ENCODE measurements at places on chromosomes 2 and 18.

GRCh38 chr2:71778514-71778913, 325.2 kb downstream of the DYSF start:
- no peak for DNase-seq

GRCh38 chr2:19355931-19356544, 2.4 kb downstream of the OSR1 start:
- no peak for DNase-seq

DNA sequence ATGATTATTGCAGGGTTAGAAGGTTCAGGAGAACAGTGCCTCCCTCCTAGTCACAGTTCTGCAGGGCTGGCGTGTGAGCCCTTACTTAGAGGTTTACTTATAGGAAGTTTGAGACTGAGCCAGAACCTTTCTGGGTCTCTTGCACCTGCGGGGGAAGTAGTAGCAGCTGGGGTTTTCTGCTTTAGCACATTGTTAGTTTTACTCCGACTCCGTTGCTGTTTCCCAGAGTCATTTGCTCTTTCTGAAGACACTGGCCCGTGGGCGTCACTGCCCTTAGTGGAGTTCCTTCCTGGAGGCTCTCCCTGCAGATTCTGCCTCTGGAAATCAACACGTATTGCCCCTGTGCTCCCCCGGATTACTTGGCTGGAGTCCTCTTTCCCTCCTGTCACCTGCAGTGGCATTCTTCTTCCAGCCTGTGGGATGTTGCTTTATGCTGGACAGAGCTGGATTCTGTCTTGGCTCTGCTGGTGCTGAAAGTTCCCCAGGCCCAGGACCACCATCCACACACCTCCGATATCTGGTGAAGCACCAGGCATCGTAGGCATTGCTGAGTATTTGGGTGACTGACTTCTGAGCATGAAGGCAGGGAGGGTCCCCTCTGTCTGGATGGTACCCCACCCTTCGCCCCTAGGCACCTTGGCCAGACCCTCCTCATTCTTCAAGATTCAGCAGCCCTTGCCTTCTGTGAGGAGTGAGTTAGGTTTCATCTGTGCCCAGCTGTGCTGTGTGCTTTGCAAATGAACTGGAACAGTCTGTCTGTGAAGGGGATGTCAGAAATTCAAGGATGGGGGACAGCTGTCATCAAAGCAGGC, 51.7 kb downstream of the AGAP1 start:
- no peak for DNase-seq

DNA sequence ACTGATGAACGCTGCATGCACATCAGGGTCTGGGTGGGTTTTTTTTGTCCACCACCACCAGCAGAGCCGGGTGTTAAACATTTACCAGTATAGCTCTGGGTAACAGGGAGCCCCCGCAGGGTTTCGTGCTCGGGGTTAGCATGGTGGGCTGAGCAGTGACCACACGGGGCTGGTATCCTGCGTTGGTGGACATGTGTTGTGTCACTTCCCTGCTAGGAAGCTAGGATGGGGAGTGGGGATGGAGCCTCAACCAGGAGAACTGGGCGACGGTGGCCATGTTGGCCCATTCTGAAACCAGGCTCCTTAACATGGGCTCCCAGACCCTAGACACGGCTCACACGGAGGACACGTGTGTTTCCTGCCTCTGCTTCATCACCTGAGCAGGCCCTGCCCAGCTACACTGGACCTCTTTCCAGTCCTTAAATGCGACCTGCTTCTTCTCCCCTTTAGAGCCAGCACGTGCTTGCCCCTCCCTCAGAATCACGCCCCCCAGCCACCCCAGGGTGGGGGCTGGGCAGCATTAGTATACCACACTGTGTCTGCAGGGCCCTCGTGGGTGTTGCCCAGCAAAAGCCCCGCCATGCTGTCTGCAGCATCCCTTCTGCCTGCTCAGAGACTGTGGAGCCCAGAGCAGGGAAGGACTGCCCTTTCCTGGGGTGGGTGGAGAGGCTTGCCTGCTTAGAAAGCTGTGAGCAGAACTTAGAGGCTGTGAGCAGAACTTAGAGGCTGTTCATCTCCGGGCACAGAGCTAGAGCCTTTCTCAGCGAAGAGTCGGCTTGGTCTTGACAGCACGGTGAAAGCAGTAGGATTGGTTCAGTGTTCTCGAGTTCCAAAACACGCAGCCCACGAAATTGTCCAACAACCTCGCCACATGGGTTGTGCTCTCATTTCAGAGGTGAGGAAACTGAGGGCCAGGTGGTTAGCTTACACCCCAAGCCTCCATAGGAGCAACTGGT, 142.1 kb downstream of the KLHL29 start:
- no peak for DNase-seq

DNA sequence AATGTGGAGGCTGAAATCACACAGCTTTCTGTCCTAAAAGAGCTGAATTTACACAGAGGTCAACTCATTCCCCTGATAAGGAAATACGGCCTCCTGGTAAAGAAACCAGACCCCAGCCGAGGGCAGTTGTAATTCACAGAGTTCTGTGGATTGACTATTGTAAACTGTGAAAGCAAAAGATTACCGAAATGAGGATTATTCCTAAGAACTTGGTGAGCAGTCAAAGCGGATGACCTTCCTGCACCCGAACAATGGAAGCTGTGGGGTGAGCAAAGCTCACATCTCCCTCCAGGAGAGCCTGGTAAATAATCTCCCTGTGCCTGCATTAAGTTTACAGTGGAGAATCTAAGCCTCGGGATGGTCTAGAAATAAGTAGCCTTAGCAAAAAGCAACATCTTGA, 138.2 kb upstream of the PXDN start:
- DNase-seq: no peak

- no peak for DNase-seq
These were observed 5.9 kb upstream of the LGALSL start for GRCh38 chr2:64448041-64448426.

- DNase-seq: no peak
These were observed 36.0 kb upstream of the NPAS2 start for GRCh38 chr2:100783987-100784386.

- DNase-seq: no peak
These were observed 11.2 kb upstream of the DAPL1 start for GRCh38 chr2:158783923-158784322.

DNA sequence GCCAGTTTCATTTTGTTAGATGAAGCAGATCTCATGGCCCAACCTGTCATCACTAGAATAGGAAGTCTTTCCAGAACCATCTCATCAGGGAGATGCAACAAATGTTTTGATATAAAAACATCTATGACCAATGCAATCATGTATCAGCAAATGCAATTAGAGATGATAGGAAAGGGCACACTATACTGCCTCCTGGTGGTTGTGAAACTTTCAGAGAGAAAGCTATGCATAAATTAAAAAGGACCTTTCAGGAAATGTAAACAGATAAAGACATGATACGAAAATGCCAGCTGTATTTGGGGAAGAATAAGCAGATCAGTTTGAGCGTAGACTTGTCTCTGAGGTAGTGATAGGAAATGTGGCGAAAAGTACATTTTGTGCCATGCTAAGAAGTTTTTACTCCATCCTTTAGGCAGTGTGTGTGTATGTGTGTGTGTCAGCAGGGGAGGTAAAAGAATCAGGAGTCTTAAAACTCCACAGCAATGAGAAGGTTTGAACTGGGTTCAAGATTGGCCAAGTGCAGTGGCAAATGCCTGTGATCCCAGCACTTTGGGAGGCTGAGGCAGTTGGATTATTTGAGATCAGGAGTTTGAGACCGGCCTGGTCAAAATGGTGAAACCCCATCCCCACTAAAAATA, 479.3 kb downstream of the CPS1 start:
- DNase-seq: no peak

DNA sequence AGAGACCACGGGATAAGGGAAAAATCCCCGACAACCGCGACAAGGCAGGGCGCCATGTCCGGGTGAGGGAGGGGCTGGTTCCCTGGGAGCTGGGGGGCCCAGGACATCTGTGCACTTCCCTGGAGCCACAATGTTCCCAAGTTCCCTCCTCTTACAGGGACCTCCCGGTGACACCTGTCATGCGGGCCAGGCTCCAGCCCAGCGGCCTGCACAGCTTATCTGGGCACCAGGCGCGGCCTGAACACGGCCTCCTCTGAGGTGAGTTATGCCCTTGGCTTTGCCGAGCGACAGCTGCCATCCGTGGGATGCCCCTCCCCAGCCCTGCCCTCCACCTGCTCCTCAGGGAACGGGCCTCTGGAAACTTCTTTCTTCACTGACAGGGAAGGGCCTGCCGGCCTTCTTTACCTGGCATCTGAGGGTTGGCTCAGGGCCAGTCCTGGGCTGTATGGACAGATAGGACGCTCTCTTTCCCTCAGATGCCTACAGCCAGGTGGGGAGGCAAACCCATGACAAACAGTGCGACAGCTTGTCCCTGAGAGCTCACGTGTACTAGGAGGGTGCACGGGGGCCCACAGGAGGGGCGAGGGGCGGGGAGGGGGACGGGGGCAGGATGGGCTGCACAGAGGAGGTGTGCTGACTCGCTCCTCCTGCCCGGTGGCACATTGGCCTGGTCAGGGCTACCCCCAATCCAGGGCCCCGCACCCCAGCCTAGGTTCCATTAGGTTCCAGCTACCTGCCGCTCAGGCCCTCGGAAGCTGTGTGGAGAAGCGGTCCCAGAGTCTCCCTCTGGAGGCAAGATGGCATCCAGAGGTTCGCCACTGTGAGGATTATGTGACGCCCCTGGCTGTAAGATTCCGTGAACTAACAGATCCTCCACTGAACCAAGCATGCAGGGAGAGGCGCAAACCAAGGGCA, 34.9 kb upstream of the HPCAL1 start:
- no peak for DNase-seq

DNA sequence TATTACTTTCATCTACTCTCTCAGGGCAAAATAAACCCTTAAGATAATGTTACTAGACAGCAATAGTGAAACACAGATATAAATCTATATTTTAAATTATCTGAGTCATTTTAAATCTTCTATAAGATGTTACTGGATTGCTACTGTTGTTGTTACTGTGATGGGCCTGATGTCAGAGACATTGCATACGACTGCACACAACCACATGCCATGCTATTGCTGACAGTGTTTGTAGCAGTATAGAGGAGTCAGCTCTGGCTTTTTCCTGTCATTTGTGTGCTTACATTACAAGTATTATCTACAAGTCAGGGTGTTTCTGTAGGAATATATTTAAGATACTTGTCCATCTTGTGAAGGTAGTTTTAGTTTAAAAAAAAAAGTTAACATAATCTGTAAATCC, 63.9 kb downstream of the CCDC148 start:
- no peak for DNase-seq

GRCh38 chr2:11090187-11090586, 65.1 kb upstream of the SLC66A3 start:
- DNase-seq: no peak

DNA sequence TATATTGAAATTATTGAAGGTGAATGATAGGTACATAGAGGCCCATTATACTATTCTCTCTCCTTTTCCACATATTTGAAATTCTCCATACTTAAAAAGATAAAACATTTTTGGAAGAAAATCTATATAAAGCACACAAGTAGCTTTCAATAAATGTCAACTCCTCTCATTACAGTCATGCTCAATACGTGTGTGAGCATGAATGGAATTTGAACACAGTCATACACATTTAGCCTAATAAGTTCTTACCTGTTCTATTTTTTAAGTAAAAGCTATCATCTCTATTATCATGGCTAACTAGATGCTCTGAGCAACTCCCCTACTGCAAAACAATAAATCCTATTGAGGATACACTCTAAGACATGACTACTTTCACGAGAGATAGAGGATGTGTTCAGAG, 41.9 kb upstream of the SPATS2L start:
- DNase-seq: no peak

- no peak for DNase-seq
These were observed 95.3 kb downstream of the MREG start for GRCh38 chr2:215917953-215918620.

- no peak for DNase-seq
These were observed 52.2 kb downstream of the TMX3 start for GRCh38 chr18:68662754-68663153.

GRCh38 chr2:69848186-69848790, 18.8 kb downstream of the GMCL1 start:
- DNase-seq: no peak

DNA sequence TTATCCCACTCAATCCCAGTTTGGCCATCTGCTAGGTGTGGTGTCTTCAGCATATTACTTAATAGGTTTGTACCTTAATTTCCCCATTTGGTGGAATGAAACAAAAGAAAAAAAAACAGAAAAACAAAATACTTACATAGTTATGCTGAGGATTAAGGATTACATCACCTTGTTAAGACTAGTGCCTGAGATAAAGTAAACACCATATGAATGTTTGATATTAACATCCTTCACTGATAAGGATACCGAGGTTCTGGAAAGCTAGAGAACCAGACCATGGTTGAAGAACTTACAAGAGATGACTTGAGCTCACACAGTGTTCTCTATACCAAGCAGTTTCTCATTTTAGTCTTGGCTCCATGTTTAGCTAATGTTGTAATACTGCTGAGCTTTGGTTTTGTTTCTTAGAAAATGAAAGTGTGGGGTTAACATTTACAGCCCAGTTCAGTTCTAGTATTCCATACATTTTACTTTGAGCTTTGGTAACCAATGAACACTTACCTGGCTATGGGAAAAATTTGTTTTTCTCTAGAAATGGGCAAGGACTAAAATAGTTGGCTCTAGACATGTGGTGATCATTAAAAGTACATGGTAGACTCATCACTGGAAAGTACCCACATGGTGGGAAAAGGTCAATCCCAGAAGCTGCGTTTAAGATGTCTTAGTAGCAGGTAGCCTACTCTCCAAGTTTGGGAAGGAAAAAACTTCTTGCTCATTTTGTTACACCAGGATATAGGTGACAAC, 5.8 kb upstream of the GPD2 start:
- DNase-seq: no peak

- DNase-seq: no peak
These were observed 13.0 kb upstream of the SULT1C4 start for GRCh38 chr2:108364676-108365297.

DNA sequence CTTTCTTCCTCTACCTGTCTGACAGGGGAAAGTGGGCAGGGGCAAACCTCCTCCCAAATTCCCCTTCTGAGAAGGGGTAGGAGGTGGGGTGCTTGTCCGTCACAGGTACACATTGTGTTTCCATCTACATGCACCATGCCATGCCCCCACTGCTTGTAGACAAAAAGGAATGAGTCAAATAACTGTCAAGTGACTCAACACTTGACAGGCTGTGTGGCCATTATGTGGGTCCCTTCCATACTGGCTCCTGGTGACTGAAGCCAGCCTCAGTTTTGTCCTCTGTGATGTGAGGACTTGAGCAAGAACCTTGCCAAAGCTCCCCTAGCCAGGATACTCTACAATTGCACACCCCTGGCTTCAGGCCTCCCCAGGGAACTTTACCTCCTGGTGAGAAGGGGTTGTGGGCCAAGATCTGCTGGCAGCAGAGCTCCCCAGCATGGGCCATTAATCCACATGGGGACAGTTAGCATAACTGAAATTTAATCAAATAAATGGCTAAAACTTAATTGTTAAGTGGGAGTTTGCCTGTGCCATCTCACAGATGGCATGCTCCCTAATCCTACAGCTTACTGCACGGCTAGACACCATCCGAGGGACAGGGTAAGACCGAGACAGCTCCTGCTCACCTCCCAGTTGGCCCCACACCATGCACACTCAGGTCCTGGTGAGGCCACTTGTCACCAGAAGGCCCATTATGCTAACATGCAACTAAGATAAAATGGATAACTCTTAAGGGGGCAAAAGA, 140.2 kb downstream of the BCL11A start:
- DNase-seq: no peak

All from CD4-positive, alpha-beta T cell treated with Interleukin-10 for 1 hour (primary cell).